ENCODE measurements at places on chromosomes 2 and 18.
A peak's percentile ranks its signal among the peaks of the same experiment; 100 is the strongest.

GRCh38 chr2:197760293-197760657 lies 24.8 kb downstream of the BOLL start:
- DNase-seq: no peak

- DNase-seq: no peak
Measured at GRCh38 chr2:126932966-126933710, 34.4 kb downstream of the TEX51 start.

DNA sequence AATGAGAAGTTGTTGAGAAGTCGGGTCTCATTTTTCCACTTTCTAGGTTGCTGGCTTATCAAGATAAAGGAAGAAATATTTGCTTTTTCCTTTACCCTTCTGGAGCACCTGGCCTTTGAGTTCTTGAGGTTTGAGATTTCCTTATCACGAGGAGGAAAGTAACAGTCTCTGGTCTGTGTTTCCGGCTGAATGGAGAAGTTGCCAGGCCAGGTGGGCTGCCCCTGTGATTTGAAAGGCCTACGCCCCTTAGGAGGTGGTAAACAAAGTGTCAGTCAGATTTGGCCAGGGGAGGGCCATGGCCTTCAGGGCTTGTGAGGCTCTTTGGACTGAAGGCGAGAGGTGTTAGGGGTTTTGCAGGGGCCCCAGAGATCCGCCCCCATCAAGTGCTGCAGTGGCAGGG lies 156.7 kb upstream of the HAAO start:
- DNase-seq: no peak

GRCh38 chr2:118219611-118220010 lies 131.3 kb downstream of the INSIG2 start:
- no peak for DNase-seq

DNA sequence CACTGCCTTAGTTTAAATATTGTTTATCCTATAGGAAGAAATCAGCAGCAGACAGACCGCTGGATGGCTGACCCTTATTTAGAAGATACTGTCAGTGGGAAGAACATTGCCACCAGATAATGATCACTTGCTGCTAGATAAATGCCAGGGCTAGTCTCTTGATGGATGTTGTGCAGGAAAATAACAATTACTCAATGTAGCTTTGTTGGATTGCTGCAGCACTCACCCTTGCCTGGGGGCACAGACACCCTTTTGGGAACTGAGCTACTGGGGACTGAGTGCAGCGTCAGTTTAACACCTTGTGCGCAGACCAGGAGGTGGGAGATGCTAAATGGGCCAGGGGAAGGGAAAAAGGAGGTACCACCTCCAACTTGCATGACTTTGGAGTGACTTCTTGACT lies 64.2 kb upstream of the CAPN13 start:
- no peak for DNase-seq

- DNase-seq: peak; percentile 68
Measured at GRCh38 chr18:10304853-10305252, 149.6 kb upstream of the APCDD1 start.

DNA sequence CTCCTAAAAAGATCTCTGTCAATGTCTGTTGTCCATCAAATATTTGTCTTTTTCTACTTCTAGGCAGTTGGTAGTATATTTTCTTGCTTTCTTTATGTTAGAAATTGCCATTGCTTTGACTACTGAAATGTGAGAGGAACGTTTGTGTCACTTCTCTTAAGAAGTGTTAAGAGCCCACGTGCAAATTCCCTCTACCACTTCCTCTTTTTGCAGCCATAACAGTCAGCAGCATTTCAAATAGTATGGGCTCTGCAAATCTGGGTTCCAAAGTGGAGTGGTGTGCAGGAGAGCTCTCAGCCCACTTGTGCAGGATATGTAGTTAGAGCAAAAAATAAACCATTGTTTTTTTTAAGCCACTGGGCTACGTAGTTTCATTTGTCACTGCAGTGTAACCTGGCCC lies 314.0 kb downstream of the MEIS1 start:
- no peak for DNase-seq

DNA sequence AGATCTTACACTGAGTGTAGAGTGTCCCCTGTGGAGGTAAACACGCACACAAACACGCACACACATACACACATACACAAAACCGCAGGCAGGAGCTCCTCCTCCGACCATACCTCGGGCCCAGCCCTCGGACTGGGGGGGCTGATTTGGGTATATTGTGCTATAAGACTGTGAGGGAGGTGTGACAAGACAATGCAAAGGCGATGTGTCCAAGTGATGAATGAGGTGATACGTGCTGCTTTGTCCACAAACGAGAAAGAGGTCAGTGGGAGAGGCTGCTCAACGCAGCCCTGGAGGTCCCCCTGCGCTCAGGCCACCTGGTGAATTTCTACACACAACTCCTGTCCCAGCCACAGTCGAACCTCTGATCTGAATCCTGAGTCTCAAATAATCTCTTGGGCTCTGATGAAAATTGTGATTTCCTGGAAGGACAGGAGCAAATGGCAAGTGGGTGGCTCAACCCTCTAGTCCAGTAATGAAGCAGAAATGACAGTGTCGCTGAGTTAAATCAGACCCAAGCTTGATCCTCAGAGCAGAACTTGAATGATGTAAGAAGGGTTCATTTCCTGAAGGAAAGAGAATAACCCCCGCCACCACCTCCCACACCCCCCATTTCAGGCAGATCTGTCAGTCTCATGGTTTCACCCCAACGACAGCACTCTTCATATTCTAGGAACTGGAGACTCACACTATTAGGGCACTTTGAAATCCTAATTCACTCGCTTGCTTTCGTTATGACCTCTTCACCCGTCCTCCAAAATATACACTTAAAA lies 48.9 kb upstream of the ASXL2 start:
- no peak for DNase-seq

DNA sequence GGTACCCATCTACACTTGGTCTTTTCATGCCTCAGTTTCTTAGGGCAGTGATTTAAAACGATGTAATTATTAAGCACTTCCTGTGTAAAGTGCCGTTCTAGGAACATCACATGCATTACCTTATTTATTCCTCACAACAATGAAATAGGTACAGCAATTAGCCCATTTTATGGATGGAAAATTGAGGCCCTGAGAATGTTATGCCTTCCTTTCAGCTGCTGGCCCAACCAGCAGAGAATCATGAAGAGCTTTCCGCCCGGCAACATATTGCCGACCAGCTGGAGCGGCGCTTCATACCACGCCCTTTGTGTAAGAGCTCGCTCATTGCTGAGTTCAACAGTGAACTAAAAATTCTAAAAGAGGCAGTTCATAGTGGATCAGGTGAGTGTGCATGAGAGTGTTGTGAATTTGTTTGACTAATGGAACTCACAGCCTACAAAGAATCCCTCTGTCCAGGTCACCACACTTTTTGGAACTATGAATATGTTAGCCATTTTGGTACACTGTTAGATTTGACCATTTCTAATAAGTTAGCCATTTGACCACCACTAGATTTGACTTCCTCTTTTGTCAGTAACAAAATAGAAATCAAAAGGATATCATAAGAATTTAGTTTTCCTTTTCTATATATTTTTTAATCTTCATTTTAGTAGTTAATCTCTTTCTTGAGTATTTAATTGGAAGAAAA lies 25.6 kb upstream of the RPE start:
- DNase-seq: no peak

DNA sequence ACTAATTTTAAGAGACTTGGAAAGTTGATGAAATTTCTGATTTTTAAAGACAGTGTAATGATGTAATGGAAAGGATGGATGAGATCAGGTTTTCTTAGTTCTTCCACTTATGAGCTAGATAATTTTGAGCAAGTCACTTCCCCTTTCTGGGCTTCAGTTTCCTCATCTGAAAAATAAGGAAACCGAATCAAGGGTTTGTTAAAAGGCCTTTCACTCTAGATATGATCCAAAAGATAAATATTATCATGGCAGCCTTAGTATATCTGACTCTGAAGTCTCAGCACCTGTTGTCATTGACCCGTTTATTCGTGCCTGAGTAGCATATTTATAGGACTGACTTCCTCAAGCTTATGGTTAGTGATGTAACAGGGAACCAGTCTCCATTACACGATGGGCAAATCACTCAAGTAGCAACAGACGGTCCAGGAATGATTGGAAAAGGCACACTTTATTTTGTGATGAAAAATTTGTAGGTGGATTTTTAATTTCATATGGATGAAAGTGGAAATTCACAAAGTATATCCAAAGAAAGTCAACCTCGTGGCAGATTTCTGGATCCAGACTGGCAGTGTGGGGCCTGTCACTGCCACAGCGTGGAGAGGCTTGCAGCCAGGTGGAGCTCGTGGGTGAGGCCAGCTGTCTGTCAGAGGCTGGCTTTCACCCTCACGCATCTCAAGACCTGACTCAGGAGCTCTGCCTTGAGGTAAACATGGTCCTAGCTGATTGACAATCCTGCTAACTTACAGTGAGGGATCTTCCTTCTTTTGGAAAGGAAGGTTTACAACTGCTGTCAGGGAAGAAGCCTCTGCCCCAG lies 137.9 kb upstream of the CXCR4 start:
- DNase-seq: peak; percentile 35

GRCh38 chr2:145049475-145049874 lies 529.6 kb upstream of the ZEB2 start:
- no peak for DNase-seq

DNA sequence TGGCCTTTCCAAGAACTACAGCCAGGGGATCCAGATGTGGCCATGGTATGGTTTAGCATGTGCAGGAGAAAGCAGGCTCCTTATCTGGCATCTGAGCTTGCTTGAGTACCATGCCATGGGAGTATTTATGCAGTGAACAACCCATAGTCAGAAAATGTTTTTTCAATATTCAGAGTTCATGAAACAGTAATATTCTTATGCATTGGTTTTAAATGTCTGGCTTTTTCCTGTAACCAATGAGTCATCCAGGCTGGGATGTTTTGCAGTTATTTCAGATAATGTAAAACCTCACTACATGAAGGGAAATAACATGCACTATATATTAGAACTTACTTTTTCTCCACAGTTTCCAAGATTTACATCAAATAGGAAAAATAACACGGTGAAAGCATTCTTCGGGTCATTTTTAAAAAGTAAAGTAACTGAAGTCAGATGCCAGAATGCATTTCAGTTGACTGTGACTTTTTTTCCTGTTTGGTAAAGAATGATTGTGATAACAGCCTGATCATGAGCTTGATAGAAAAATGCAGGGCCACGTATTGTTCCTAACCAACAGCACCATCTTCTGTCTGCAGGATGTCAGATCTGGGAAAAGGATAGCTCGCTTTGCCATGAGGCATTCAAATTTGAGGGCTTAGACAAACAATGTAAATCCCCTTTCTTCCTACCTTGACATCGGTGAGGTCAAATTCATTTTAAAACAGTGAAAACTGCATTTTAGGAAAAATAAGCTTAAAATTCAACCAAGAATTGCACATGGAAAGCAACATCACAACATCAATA lies 152.8 kb downstream of the DSC3 start:
- peak; percentile 6 for DNase-seq

DNA sequence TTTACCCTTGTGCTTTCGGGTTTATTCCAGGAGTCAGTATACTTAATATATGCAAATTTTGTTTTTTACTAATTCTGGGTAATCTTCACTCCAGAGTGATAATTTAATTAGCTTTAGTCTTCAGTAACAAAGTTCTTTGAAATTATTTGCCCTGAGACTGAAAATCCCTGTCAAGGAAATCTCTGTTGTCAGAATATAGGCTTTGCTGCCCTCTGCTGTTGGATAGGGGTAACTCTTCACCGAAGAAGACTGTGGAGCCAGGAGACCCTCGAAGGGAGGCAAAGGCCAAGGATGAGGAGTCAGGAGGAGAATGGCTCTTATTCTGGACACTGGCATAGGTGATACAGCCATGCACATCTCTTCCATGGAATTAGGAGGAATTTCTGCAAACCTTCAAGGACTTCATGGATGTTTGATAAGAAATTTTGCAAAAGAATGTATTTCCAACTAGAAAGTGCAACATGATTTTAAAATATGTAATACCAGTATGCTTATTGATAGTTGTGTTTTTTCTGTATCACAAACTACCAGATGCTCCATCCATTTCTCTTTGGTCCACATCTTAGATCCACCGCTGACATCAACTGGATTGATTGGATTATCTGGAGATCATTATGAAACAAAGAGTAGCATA lies 182.3 kb downstream of the RDH14 start:
- DNase-seq: peak; percentile 70

- DNase-seq: no peak
Measured at GRCh38 chr2:240247241-240247867, 106.9 kb upstream of the OTOS start.

DNA sequence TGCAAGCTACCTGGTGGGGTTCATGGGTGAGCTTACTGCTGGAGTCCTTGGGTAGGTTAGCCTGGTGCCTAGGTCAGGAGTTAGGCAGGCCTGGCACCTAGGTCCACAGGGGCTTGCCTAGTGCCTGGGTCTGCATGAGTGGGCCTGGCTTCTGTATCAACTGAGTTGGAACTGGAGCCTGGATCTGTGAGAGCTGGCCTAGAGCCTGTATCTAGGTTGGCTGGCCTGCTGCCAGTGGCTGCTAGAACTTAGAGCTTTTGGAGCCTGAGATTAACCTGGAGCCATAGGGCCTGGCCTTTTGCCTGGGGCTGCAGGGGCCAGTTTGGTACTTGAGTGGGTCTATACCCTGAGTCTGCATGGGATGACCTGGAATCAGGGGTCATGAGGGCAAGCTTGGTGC lies 679.4 kb downstream of the NUP35 start:
- DNase-seq: no peak

DNA sequence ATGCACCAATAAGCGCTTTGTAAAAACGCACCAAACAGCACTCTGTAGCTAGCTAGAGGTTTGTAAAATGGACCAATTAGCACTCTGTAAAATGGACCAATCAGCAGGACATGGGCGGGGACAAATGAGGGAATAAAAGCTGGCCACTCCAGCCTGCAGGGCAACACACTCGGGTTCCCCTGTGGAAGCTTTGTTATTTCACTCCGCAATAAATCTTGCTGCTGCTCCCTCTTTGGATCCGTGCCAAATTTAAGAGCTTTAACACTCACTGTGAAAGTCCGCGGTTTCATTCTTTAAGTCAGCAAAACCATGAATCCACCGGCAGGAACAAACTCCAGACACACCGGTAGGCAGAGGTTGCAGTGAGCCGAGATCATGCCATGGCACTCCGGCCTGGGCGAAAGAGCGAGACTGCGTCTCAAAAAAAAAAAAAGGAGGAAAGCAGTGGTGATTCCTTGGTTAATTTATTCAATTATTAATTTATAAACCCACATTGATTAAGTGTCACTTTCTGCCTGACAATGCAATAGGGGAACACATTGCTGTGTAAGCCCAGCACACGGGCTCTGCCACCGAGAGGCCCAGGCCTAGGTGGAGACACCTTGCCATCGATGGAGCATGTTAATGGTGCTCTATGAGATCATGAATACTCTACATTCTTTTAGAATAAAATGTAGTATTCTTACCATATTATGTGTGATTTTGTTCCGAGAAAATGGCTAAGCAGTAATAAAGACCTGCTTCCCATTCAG lies 687.6 kb upstream of the HS6ST1 start:
- DNase-seq: no peak

DNA sequence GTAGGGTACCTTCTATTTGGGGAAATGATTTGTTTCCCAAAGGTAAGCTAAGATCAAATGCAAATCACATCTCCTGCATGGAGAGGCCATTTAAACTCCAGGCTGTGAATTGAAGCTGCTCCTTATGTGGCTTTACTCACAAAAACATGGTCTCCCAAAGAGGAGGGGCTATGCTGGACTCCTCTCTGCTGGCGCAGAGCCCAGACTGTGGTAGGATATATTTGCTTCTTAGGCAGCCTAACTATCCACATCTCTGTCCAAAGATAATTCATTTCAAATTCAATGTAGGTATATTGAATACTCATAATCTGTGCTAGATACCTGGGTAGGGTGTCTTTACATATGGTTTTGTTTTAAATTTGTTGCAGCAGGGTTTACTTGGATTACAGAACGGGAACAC lies 358.5 kb downstream of the ALK start:
- DNase-seq: peak; percentile 69
